ENCODE measurements at places on chromosomes 3 and 15. TPM values are rescaled to one million over a fixed set of nuclear protein-coding genes. Genes with fewer than 3 reads are reported as not detected.

DNA sequence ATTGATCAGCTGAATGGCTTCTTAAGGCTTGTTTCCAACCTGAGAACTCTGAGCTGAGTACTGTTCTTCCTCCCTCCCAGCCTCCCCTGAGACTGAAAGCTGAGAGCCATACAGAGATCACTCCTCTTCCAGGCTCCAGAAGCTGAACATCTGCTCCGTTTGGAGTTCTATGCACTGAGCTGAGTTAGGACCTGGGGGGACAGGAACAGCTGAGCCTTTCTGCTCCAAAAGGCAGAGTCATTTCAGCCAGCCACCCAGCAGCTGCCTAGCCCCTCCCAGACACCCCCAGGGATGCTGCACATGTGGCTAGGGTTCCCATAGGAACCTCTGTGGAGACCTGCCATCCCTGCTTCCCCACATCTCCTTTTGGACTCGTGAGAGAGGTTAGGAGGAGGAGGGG lies 64.2 kb upstream of the GLCE start:
- no peak for DNase-seq

- DNase-seq, result no peak
Observed at GRCh38 chr3:59235634-59236012, 185.8 kb upstream of the CFAP20DC start.

- no peak for DNase-seq
Observed at GRCh38 chr3:50242381-50242770, 6.4 kb downstream of the GNAI2 start.

- no peak for DNase-seq
Observed at GRCh38 chr15:79682285-79682684, 214.5 kb downstream of the MTHFS start.

The GOLGA8G gene
- not detected for total RNA-seq

The CYP8B1 gene
- total RNA-seq, result not detected

DNA sequence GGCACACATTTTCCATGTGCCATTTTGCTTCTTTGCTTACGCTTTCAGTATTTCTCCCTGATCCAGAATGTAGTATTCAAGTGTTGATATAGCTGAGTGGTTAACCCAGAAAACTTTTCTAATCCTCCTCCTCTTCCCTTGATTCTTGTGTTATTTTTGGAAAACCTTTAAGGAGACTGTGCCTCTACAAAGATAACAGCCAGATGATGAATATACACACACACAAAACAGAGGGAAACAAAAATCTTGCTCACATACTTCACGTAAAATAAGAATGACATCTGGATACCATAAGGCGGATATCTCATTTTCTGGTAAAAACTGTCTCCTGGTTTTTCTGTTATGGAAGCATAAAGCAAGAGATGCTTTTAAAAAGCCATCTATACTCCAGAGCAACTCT lies 295.8 kb upstream of the THBS1 start:
- DNase-seq, result no peak

DNA sequence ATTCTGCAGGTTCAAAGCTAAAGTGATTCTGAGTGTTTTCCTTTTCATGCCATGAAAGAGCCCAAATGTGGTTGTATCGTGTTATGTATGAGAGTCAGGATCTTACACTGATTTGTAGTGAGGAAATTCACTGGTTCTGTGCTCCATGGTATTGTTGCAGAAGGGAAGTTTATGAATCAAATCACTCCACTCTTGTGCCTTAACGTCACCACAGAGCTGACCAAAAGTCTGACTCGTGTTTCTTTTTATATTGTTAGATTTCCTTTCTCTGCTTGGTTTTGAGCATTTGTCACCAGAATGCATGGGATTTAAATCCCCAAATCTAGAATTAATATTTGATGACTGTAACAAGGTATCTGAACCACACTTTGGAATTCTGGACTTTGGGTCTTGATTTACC lies 29.1 kb upstream of the SLC30A4 start:
- no peak for DNase-seq

- DNase-seq, result peak; percentile 41
Observed at GRCh38 chr3:50302095-50303012, 1.0 kb downstream of the HYAL1 start.

The NOX5 gene
- total RNA-seq, result 0.13 TPM

The GPR87 gene
- not detected for total RNA-seq

DNA sequence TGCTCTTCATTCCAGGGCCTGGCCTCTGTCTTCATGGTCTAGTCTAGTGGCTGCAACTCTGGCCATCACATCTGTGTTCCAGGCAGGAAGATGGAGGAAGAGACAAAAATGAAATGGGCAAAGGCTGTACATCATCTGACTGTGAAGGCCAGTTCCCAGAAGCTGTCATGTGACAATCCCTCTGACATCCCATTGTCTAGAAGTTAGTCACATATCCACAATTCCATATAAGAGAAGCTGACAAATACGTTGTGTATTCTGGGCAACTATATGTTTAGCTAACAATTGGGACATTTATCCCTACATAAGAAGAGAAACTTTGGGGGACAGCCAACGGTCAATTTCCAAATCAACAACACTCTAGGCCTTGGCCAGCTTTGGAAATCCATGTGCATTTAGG lies 34.5 kb upstream of the C3orf70 start:
- no peak for DNase-seq

The SEMA3G gene
- 10.2 TPM for total RNA-seq

The BCL2A1 gene
- 1.0 TPM for total RNA-seq
